ENCODE measurements at places on chromosomes 2 and 18. TPM values are rescaled to one million over a fixed set of nuclear protein-coding genes. Genes with fewer than 3 reads are reported as not detected.

KYNU gene
- 0.43 TPM for total RNA-seq

TDRD15 gene
- under 0.01 TPM for total RNA-seq

RUFY4 gene
- not detected for total RNA-seq

NDC80 gene
- 45.7 TPM for total RNA-seq

SLC11A1 gene
- total RNA-seq, result 0.13 TPM
